ENCODE measurements at places on chromosomes 11 and 22.
A peak's percentile ranks its signal among the peaks of the same experiment; 100 is the strongest.

DNA sequence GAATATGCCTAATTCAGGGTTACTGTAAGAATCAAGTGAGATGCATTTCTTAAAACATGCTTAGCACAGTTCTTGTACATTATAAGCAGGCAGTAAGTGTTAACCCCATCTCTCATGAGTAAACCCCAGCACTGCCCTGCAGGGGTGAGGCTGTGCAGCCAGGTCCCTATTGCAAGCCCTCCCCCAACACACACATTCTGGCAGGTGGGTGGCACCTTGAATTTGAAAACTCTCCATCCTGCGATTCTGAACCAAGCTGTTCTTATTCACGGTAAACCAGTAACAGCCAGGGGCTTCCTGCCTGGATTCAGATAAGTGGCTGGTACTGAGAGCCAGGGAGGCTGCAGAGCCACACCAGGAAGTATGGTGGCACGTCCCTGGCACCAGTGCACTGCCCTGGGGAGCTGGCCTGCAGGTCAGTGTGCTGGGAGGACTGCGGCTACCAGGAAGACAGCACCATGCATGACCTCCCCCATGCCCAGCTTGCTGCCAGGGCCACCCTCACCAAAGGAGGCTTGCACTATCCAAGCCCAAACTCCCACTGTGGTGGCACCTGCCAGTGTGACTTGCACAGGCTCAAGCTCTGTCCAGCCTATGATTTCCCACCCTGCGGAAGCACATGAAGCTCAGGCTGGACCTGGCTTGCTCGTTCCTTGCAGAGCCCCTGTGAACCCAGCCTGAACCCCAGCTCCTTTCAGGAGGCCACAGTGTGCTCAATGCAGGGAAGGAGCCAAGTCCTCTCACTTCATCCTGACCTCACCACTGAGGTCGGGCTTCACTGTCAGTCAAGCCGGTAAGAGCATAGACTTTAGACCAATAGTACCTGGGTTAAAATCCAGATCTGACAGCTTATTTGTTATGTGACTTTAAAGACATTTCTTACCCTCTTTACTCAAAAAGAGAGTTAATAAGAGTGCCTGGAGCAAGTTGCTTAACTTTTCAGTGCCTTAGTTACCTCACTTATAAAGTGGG, 88.1 kb downstream of the MICAL2 start:
- DNase-seq: no peak

GRCh38 chr11:22656130-22656529, 10.3 kb upstream of the GAS2 start:
- no peak for DNase-seq

- no peak for DNase-seq
These were observed 15.6 kb upstream of the CHRNA10 start for GRCh38 chr11:3686751-3687150.

DNA sequence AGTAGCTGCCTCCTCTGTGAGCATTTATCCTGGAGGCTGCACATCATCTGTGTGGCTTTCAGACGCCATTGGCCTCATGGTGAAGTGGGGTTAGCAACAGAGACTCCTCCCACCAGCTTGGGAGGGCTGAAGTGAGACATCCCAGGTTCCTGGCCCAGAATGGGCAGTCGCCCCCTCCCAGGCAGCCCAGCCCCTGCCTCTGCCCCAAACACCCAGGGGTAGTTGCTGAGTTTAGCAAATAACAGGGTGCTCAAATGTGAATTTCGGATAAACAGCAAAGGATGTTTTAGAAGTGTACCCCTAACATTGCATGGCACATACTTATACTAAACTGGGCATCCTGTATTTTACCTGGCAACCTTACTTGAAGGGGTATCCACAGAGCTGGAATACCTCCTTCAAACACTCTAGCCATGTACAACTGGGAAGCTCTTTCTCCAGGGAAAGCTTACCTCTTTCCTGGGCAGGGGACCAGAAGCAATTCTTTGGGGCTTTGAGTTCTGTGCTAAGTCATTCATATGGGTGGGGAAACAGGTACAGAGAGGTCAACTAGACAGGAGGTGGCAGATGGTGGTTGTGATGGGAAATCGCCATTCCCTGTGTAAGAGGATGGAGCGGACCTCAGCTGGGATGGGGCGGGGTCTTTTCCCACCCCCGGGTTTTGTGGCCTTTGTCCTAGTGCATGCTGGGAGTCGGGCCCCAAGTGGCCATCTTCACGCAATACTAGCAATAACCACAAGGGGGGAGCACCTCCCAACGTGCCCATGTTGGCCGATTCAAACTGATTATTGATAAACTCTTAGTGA, 19.3 kb downstream of the MTFP1 start:
- DNase-seq: peak; percentile 59

DNA sequence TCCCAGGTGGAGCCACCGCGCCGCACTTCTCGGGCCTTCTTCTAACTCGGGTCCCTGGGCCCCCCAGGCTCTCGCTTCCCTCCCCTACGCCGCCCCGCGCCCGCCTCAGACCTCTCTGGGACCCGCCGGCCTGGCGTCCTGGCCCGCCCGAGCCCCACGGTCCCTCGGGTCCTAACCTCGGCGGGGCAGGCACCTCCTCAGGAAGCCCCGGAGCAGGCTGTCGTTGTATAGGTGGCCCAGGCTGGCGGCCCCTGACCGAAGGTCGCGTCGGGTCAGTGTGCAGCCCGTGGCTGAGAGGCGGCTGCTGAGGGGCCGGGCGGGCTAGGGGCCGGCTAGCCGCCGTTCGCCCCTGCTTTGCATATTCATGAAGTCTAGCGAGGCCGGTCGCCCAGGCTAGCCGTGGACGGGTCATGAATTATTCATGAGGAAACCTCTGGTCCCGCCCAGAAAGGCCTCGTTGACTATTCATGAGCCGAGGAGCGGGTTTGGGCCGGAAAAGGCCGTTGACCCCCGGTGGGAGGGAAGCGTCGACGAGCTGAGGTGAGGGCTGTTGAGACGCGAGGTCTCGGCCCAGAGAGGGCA, at the start of gene HORMAD2:
HORMAD2 (plus strand) TSS at position 513 of the 582 bp plus-strand sequence. CDS start 13,489 bp downstream, outside the sequence.
- DNase-seq: peak; percentile 45

GRCh38 chr11:122365610-122366360, 249.8 kb upstream of the BLID start:
- no peak for DNase-seq
